T-helper 2 cell (primary cell): ENCODE measurements at places on chromosomes 12 and 14.

DNA sequence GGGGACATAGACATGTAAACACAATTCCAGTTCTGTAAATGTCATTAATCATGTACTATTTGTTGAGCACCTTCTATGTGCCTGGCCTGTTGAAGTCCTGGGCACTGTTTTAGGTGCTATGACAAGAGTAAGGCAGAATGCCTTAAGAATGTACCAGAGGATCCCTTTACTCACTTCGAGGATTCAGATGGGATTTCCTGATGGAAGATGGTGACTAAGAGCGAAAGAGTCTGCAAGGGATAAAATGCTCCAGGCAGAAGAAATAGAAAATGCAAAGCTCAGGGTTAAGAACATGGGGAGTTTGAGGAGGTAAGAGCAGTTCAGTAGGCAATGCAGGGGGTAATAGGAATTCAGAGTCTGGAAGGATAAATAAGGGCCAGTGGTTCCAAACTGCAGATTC is 671.3 kb upstream of the TBX3 start:
- DNase-seq, result no peak

GRCh38 chr12:57098546-57098945 is 9.6 kb downstream of the NAB2 start:
- DNase-seq, result no peak

DNA sequence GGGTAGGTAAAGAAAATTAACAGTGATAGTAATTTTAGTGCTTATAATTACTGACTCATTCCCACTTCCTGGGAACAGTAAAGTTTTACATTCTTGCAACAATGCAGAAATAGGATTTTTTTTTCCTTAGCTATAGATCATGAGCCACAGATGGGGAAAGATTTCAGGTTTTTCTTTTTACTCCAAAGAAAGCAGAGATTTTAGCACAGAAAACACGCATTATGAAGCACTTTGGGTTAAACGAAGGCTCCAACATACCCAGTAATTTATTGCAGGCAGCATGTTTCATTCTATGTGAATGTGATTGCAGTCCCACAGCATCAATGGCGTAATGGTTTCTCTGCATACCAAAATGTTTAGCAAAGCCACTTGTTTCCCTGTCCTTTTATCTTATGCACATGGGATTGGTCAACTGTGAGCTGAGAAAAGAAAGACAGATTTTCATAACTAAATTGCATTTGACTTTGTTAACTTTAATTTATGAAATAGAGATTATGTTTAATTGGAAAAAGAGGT is 124.6 kb upstream of the E2F7 start:
- DNase-seq, result no peak

GRCh38 chr14:53742233-53742620 is 214.4 kb downstream of the BMP4 start:
- DNase-seq, result no peak

GRCh38 chr14:77794357-77794756 is 5.6 kb upstream of the ADCK1 start:
- no peak for DNase-seq

GRCh38 chr12:19245666-19246065 is 116.1 kb downstream of the PLEKHA5 start:
- no peak for DNase-seq

- no peak for DNase-seq
Measured at GRCh38 chr12:93776581-93777018, 99.4 kb downstream of the CRADD start.

- DNase-seq, result no peak
Measured at GRCh38 chr12:114904254-114905003, 220.5 kb upstream of the TBX3 start.

DNA sequence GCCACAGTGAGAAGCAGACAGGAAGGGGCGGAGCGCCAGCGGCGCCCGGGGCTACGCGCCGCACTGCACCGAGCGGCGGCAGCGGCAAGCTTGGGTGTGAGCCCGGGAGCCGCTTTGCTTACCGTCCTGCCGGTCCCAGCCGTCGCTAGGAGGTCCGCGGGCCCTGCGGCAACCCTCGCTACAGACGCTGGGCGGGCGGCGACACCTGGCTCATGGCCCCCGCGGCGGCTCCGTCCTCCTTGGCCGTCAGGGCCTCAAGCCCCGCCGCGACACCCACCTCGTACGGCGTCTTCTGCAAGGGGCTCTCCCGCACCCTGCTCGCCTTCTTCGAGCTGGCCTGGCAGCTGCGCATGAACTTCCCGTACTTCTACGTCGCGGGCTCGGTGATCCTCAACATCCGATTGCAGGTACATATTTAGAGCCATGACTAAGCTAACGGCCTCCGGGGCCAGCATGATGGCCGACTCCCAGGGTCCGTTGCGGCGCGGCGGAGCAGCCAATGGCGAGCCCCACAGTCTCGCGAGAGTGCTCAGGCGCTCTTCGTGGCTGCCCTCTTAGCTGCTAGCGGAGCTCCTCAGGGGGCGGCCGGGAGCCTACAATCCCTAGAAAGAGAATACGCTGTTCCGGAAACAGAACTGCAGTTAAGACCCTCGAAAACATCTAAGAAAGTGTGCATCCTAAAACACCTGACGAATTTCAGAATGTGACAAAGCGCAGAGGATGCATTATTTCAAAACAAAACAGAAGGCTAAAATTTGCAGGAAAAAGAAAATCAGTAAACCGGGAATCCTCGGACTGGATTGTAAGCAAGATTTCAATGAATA is at the start of gene SMIM10L1:
TSS of gene SMIM10L1 (plus strand) at position 50 of the 824 bp plus-strand sequence. CDS start at position 213, 163 bp downstream.
- peak; percentile 79 for DNase-seq

- no peak for DNase-seq
Measured at GRCh38 chr12:22271023-22271422, 63.5 kb downstream of the ST8SIA1 start.

GRCh38 chr14:102873131-102873530 is 49.3 kb upstream of the AMN start:
- DNase-seq, result no peak

DNA sequence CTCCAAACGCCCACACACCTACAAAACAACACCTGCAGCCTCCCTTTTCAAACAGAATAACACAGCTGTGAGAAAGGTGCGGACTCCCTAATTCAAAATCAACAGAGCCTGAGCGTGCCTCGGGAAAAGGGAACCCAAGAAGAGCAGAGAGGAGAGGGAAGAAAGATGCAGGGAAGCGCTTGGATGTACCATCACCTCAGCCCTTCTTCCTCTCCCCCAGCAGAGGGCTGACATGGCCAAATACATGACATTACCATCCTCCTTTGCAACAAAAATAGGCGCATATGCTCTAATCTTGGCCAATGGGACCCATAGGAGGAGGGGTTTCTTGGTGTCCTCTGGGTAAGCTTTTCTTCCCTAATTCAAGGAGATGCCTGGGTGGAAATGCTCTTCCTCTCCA is 78.0 kb downstream of the CPSF2 start:
- no peak for DNase-seq

GRCh38 chr14:90235179-90235976 is 21.0 kb upstream of the PSMC1 start:
- peak; percentile 44 for DNase-seq
